Activated CD4-positive, alpha-beta T cell treated with anti-CD3 and anti-CD28 coated beads for 24 hours (primary cell): ENCODE measurements at places on chromosomes 5 and 9.

GRCh38 chr5:124252191-124252638 lies 494.2 kb downstream of the ZNF608 start:
- no peak for DNase-seq

DNA sequence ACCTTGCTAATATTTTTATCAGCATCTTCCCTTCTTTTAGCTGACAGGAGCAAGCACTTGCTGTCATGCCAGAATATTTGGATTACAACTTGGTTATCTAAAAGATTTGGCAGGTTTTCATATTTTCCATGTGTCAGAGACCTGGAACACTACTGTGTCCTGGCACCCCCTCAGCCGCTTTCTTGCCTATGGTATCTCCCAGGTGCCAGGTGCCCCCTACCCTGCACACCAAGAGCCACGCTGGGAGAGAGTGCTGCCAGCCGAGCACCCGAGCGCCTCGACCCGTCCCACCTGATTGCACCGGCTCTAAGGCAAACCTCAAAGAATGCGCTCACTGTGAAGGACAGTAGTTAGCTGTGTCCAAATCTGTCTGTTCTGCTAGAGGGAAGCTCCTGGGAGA lies 84.8 kb downstream of the GTF3C4 start:
- DNase-seq, result no peak

- DNase-seq, result no peak
Observed at GRCh38 chr9:77679661-77680368, 31.7 kb upstream of the GNA14 start.

DNA sequence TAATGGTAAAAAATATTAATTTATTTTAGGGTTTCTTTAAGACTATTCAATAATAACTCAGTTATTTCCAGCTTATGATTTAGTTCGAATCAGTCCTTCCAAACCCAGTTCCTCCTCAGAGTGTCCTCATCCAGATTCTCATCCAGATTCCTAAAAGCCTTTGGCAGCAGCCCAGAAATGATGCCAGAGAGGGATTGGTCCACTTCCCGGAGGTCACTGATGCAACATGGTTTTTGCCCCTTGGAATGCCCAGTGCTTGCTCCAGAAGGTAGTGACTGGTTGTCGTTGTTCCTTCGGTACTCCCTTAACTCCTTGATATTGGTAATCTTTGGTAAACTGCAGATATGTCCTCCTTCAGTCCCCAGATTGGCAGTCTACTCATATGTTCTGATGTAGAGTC lies 493.1 kb upstream of the DMAC1 start:
- DNase-seq, result no peak

DNA sequence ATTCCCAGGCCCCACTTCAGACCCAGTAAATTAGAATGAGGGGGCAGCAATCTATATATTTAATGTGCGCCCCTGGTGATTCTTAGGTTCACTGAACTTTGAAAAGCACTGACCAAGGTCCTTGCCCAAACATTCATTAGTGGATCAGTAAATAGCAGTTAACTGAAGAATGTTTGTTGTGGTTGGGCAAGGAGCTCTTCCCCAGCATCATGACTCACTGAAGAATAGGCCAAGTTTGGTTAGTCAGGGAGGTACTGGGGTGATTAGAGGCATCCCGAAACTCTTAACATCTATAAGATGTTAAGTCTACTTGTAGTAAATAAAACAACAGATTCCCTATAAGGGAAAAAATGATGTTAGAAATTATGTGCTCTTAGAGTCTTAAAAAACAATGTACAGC lies 833 bp upstream of the MROH2B start:
- no peak for DNase-seq

DNA sequence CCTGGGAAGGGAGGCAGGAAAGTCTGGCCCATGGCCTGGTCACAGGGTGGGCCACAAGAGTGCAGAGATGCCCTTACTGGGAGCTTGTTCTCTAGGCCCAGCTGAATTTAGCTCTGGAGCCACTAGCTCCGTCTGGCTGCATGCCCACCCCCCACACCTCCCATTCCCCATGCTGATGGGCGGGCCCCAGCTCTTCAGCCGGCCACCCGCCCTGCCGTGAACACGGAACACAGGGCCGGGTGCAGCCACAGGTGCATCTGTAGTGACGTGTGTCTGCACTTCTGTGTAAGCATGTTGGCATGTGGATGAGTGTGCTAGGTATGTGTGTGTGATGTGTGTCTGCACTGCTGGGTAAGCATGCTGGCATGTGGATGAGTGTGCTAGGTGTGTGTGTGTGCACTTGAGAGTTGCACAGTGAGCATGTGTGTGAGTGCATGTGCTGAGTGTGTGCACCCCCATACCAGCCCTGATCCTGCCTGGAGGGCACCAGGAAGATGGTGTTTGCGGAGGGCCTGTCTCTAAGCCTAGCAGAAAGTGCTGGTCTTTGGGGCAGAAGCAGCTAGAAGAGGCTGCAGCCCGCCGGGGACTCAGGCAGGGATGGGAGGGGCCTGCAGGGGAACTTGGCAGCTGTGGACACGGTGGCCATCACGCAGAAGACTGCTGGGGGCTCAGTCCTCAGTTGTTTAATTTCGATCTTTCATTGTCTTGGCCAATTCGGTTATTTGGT lies 136.4 kb downstream of the CACNA1B start:
- no peak for DNase-seq

DNA sequence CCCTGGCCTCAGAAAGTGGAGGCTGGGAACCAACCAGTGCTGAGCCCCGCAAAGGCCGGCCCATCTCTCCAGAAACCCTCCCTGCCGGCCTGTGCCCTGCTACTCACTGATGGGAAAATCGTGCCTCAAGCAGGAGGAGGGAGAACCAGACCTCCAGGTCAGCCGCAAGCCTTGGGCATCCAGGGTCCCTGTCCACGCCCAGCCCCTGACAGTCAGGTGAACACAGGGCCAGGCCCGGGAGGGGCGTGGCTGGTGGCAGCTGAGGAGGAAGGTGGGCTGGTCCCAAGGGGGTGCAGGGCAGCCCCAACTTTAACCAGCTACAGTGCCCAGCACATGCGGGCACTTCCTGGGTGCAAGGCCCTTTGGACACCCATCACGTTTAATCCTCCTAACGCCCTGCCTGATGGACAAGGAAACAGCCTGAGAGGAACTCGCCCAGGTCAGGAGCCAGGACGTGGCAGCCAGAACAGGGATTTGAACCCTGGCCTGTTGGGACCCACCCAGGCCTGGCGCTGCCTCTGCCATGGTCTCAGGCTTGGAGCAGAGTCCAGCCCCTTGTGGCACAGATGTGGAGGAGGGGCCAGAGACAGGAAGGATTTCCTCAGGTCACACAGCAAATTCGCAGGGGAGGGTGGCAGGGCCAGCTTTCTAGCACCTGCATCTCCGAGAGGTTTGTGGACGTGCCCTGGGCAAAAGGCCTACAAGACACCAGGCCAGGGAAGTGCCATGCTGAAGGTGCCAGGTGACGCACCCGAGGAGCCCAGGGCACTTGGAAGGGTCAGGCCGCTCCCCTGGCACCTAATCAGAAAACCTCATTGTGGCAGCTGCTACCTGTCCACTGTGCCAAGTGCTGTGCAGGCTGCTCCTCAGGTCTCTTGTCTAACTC lies 4.5 kb downstream of the RALGDS start:
- DNase-seq, result no peak

DNA sequence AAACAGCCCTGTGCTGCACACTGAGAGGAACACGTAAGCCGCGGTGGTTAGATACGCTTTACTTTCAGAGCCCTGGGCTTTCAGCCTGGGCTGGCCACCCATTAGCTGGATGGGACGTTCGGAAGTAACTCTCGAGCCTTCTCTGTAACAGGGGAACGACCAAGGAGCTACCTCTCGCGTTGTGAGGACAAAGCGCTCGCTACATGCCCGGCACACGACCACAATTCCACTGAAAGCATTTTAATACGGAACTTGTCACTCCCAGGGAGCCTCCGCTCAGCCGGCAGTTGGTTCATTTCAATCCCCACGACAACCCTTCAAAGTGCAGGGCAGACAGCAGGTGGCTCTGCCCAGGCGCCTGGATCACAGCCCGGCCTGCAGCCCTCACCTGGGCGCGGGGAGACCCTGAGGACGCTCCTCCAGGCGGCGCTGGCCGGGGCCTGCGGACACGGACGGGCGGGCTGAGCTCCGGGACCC lies 368 bp downstream of the SURF1 start:
- no peak for DNase-seq
